MCF 10A (cell line): ENCODE measurements at places on chromosomes 4 and X. TPM values are rescaled to one million over a fixed set of nuclear protein-coding genes. Genes with fewer than 3 reads are reported as not detected.

The LPAR4 gene
- total RNA-seq, result not detected in 2 replicates

The PNMA6E gene
- not detected in 2 replicates for total RNA-seq

GRCh38 chr4:73067971-73068394 lies 1.5 kb downstream of the COX18 start:
- DNase-seq, result peak; percentile 19

DNA sequence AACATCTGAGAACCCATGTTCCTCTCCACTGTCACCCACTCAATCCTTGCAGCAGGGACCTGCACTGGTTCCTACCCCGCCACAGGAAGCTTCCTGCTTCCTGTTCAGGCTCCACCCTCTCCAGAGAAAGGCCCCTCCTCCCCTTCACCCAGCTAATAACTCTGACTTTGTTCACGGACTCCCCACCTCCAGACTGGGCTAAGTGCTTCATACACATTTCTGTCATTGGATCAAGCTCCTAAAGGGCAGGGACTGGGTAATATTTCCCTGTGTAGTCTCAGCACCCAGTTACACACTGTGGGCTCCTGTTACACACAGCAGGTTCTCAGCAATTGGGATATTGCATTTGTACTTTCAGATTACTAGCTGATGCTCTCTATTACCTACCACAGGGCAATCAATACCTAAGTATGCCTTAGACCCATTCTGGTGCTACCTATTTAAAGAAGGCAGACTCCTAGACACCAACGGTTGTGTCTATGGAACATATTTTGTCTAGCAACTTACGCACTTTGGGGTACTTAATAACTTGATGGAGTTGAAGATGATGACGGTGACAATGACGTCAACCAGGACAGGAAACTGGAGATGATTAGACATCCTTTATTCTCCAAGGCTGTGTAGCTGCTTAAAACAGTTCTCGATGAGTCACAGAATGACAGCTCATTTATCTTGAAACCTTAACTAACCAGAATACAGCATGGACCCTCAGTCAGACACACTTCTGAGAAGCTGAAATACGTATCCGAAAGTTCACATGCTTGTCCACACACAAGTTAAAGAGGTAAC lies 58.1 kb downstream of the MAML3 start:
- peak; percentile 65 for DNase-seq

- peak; percentile 26 for DNase-seq
Observed at GRCh38 chrX:30196322-30196721, 19.0 kb upstream of the MAGEB2 start.

- DNase-seq, result no peak
Observed at GRCh38 chrX:129958814-129959492, 23.5 kb upstream of the BCORL1 start.

The SYNPO2 gene
- total RNA-seq, result 0.42 and 0.61 TPM in 2 replicates

The CENPVL1 gene
- total RNA-seq, result not detected in 2 replicates

The RHOXF2 gene
- total RNA-seq, result not detected in 2 replicates

The DMRTC1B gene
- total RNA-seq, result not detected in 2 replicates

DNA sequence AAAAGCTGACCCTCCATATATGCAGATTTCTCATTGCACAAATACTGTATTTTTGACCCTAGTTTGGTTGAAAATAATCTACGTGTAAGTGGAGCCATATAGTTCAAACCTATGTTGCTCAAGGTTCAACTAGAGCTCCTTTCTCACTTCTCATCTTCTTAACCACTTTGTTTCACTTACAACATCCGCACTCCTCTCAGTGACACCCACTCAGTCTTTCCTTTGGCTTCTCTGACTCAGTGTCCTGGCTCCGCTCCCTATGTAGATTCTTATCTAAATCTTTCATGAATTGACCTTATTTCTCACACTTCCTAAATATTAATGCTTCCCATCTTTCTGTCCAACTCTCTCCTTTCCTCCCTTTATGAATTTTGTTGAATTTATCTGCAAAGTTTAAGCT lies 32.9 kb upstream of the DKK2 start:
- peak; percentile 87 for DNase-seq

The ODAM gene
- total RNA-seq, result not detected in 2 replicates

The NSUN7 gene
- not detected in 2 replicates for total RNA-seq

- DNase-seq, result peak; percentile 56
Observed at GRCh38 chr4:174198828-174199227, 84.6 kb downstream of the FBXO8 start.

The HMGB3 gene
- 65.8 and 75.3 TPM in 2 replicates for total RNA-seq

- DNase-seq, result no peak
Observed at GRCh38 chrX:35561985-35562384, 236.2 kb upstream of the MAGEB16 start.

- no peak for DNase-seq
Observed at GRCh38 chr4:182885738-182886077, 31.5 kb downstream of the DCTD start.

The IL1RAPL1 gene
- total RNA-seq, result not detected in 2 replicates

The SH3BGRL gene
- total RNA-seq, result 43.9 and 53.4 TPM in 2 replicates

The PCSK1N gene
- 5.0 and 6.3 TPM in 2 replicates for total RNA-seq

The RFC1 gene
- total RNA-seq, result 84.7 and 99.5 TPM in 2 replicates

The ANKRD37 gene
- total RNA-seq, result 4.4 and 5.5 TPM in 2 replicates

DNA sequence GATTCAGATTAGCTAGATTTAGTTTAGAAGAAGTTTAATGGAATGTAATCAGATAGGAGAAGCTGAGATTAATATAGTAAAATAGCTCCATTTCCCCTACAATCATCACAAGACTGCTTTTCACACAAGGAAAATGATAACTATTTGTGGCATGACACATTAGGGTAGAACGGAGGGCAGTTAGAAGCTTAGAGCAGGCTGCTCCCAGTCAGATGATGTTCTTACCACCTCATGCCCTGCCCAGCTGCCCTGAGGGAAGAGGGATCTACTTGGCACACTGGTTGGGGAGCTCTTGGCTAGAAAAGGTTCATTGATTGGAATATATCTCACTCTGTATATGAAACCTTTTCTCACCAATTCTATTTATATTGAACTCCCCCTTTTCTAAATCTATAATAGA lies 180.7 kb upstream of the IL15 start:
- DNase-seq, result peak; percentile 45

The FOXP3 gene
- 0.26 and 0.32 TPM in 2 replicates for total RNA-seq

DNA sequence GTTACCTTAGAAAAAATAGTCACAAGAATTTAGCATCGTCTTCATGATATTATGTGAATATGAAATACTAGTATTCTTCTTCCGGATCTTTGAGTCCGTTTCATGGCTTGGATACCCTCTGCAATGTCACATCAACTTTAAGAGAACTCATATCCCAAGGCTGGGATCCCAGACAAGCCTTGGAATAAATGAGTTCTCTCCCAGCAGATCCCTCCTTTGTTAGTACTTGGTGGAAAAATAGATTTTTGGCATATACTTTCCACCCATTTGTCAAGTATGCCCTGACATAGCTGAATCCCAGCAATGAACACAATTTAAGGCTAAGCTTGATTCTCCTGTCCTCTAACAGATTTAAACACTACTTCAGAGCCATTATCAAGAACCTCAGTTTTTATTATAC lies 144.5 kb downstream of the PPARGC1A start:
- no peak for DNase-seq

- DNase-seq, result no peak
Observed at GRCh38 chr4:17690898-17691297, 76.5 kb downstream of the MED28 start.

DNA sequence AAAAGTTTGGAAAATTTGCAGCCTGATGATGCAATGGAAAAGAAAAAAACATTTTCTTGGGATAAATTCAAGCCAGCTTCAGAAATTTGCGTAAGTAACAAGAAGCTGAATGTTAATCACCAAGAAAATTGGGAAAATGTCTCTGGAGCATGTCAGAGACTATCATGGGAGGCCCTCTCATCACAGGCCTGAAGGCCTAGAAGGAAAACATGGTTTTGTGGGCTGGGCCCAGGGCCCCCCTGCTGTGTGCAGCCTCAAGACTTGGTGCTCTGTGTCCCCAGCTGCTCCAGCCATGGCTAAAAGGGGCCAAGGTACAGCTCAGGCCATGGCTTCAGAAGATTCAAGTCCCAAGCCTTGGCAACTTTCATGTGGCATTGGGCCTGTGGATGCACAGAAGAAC lies 1049.8 kb upstream of the GRIA3 start:
- no peak for DNase-seq

DNA sequence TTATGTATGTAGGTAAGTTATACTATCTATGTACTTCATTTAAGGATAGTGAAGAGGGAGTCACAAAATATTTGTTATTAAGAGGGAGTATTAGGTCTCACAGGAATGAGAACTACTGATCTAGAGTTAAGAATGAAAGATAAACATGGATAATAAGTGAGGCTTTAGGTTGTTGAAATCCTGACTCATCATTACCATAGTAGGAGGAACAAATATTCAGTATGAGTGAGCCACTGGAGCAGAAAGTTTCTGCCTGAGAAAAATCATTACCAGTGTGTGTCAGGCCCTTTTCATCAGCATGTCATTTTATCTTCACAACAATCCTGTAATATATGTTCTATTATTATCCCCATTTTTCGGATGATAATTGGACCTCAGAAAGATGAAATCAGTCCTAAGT lies 27.2 kb upstream of the IGSF1 start:
- no peak for DNase-seq

GRCh38 chr4:40327340-40327739 lies 7.8 kb upstream of the CHRNA9 start:
- no peak for DNase-seq

- no peak for DNase-seq
Observed at GRCh38 chr4:172838943-172839342, 329.7 kb upstream of the GALNT7 start.

DNA sequence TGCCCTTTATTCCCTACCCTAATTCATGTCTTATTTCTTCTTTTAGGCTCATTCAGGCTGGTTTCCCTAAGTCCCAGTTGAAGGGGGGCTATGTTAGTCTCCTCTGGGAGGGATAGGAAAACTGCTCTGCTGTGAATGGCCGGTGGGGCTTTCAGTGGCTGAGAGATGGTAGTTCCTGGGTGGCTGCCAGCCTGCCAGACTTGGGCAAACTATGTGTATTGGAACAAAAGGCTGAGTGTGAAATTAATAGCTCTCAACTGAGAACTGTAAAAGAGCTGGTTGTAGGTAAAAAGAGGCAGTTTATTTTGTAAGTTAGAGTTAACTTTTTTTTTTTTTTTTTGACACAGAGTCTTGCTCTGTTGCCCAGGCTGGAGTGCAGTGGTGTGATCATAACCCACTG lies 28.8 kb downstream of the ARHGAP10 start:
- no peak for DNase-seq

- no peak for DNase-seq
Observed at GRCh38 chr4:114495471-114495928, 103.1 kb upstream of the UGT8 start.

The ZAR1 gene
- total RNA-seq, result not detected in 2 replicates

The CSN1S1 gene
- total RNA-seq, result not detected in 2 replicates

- DNase-seq, result no peak
Observed at GRCh38 chrX:13761606-13762414, 27.3 kb downstream of the OFD1 start.

DNA sequence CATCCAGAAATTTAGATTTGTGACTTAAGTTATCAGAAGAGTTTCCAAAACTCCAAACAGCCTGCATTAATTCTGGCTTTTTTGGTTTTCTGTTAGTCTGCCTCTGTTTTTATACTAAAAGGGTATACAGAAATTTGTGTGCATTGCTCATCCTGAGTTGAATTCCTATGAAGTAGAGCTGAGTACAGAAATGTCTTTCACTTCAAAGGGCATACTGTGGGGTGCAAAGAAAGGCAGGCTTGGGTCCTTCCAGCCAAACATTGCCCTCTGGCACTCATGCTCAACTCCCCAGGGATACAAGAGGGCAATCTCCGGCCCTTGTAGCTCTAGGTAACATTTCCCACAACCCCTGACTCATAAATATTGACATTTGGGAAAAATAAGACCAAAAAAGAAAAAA lies 27.6 kb upstream of the TMEM184C start:
- peak; percentile 39 for DNase-seq

The ADH1A gene
- 0.21 TPM in 1 of 2 replicates, not detected in the other for total RNA-seq

- DNase-seq, result no peak
Observed at GRCh38 chr4:99394896-99395295, 40.2 kb downstream of the ADH7 start.

The USP11 gene
- total RNA-seq, result 19.9 and 20.3 TPM in 2 replicates
